ENCODE measurements at places on chromosomes 2 and 18.

- DNase-seq, result no peak
Observed at GRCh38 chr18:79458131-79458838, 62.6 kb downstream of the NFATC1 start.

DNA sequence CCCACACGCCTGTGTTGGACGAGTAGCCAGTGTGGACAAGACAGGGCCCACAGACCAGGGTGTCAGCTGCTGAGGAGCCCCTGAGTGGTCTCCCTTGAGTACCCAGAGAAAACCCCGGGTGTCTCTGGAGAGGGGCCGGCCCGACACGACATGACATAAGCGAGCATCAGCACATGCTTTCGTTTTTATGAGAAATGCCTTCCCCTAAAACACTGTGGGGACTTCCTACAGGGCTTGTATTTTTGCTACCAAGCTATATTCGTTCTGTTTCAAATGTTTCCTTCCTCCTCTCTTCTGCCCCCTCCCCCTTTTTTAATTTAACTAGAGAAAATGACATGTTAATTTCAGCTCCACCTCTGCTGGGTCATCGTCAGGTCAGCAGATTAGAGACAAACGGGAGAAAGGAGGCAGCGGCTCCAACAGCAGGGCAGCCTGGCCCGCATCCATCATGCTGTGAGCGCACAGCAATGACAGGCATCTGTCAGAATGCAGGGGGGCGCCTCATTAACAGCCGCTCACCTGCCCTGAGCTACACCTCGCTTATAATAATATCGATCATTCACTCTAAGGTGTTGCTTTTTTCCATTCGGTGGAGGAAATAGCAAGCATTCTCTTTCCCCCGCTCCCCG, 286.2 kb downstream of the ZNF516 start:
- DNase-seq, result peak; percentile 96

GRCh38 chr2:114219456-114219855, 223.0 kb upstream of the DPP10 start:
- DNase-seq, result no peak

- DNase-seq, result no peak
Observed at GRCh38 chr2:29055601-29056000, 18.7 kb downstream of the PCARE start.

- peak; percentile 43 for DNase-seq
Observed at GRCh38 chr18:77068321-77069312, 64.0 kb downstream of the MBP start.

- no peak for DNase-seq
Observed at GRCh38 chr2:9473308-9473984, 905 bp upstream of the IAH1 start.

- DNase-seq, result peak; percentile 43
Observed at GRCh38 chr18:79576686-79577351, 102.8 kb upstream of the CTDP1 start.

DNA sequence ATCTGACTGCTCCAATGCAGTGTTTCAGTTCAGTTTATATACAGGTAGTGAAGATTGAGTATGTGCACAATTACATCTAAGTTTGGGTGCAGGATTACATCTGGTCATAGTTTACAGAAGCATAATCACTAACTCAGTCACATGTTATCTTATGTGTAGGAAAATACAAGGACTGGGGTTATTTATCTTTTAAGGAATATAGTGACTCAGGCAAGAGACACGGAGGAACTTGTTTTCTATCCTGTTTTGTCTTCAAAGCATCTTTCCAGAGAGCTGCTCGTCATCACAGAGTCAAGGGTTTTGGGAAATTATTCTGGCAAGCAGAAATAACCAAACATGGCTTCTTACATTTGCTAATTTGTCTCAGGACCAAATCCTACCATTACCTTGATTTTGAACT, 1371.5 kb upstream of the TMEFF2 start:
- no peak for DNase-seq

DNA sequence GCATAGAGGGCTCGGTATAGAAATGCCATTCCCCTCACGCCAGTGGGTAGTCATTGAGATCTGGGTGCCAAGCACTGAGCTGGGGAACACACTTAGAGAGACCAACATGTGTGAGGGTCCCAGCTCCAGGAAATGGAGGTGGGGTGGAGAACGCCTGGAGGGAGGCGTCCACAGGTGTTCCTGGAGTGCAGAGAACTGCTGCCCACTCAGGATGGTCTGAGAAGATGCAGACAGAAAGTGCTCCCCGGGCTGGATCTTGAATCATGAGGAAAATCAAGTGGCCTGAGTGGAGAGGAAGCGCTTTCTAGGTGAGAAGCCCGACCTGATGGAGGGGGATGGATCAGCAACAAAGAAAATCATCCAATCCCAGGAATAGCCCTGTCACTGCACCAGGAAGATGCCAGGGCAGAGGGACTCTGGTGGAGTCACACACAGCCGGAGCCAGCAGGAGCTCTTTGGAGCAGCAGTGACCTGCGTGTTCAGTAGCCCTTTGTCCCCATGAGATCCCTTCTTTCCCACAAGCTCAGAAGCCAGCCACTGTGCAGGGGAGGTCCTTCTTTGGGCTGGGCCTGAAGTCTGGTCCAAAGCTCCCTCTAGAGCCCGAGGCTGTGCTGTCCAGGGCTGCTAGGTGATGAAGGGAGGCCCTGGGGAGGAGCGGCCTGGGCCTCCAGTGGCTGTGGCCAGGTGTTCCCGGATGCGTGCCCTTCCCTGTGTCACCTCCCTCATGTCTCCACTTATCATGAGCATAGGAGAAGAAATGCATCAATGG, 112.3 kb downstream of the RNF144A start:
- DNase-seq, result no peak

DNA sequence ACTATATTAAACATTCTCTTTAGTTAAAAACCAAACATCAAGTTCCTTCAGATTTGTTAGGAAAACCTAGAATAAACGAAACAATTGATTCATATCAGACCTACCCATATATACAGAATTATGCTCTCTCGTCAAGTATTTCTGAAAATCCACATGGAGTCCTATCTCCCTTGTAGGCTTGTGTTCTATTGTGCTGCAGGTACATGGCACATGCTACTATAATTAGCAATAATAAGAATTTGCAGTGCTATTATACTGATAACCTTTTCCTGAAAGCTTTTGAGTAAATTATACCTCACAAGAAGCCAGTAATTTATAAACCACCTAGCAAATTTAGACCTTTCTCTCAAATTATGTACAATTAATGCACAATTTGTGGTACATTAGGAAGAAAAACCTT, 158.6 kb upstream of the STK17B start:
- DNase-seq, result peak; percentile 23

GRCh38 chr2:40210344-40210967, 241.4 kb downstream of the SLC8A1 start:
- no peak for DNase-seq

GRCh38 chr18:5518179-5518770, 25.5 kb downstream of the EPB41L3 start:
- DNase-seq, result no peak

GRCh38 chr2:134785659-134786430, 52.6 kb upstream of the ACMSD start:
- no peak for DNase-seq

- DNase-seq, result no peak
Observed at GRCh38 chr18:36194600-36195315, 7.5 kb downstream of the MOCOS start.

DNA sequence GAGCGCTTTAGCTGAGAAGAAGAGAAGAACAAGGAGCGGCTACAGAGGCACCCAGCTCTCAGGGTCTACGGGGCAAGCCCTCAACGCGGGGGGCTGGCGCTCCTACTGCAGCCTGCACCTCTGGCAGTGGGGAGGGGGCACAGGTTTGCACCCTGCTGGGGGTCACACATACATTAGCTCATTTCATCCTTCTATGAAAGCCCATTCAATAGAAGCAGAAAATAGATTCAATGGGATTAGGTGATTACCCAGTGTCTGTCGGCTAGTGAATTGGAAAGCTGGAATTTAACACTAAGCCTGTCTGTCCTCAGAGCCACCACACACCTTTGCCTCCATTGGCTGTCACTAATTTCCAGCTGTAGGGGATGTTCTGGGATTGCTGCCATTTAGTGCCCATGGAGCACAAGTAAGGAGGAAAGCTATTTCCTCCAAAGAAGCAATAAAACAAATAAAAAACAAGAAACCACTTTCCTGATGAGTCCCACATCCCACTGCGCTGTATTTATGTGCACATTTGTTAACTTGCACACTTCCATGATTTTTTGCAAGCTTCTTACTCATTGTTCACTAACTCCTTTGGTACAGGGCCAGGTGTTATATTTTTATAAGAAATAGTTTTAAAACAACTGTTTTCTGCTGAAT, 319.6 kb upstream of the REV1 start:
- no peak for DNase-seq

DNA sequence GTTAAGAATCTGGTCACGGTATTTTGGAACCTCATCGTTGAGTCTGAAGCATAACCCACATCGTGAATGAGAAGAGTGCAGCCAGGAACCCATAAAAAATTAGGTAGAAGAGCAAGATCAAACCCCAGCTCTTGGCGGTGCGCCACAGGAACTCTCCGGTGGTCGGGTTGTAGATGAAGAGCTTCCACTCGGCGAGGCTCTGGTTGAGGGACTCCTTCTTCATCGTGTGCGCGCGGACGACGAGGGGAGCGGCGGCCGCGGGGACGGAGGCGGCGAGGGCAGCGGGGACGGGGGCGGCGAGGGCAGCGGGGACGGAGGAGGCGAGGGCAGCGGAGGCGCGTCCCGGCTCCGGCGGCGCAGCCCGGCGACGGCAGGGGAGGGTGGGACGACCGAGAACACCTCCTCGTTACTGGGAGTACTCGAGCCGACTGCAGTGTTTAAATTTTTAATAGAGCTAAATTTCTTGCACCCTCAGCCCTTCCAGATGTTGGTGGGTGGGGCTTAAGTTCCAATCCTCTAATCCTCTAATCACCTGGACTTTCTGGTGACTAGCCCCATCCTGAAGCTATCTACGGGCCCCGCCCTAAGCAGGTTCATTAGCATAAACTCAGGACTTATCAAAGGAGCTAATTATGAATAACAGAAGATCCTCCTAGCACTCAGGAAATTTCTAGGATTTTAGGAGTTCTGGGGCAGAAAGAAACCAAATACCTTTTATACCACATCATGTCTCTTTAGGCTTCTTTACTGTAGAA, 20.4 kb upstream of the PAPOLG start:
- no peak for DNase-seq

- DNase-seq, result no peak
Observed at GRCh38 chr18:75253784-75254183, 43.2 kb downstream of the TSHZ1 start.

- no peak for DNase-seq
Observed at GRCh38 chr2:210460322-210461227, 16.0 kb downstream of the LANCL1 start.

DNA sequence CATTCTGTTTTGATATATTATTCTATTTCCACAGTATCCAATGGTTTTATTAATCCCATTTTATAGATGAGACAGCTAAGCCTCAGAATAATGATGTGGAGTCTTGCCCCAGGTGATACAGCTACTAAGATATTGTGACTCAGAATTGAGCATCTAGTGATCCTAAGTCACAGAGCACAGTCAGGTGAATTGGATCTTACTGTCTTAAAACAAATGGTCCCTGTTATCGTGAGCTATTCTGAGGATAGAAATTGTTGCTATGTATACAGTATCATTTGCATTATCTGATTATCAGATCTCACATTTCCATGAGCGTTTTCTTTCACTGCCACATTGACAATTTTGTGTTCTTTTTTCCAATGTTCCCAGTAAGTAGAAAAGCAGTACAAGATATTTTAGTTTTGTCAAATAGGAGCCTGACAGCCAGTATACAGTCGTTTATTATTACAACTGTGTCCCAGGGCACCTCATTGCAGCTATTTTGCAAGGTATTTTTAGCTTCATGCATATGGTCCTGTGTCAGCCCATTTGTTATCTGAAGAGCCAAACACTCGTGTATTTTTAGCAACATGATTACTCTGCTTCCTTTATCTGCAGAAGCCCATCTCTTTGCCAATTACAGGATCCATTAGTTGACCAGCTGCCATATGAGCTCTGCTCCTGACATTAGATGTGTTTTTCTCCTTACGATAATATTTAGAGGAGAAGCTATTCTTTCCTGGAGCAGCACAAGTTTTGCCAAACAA, 25.1 kb upstream of the SGPP2 start:
- DNase-seq, result peak; percentile 90

GRCh38 chr2:19435815-19436214, 77.4 kb upstream of the OSR1 start:
- no peak for DNase-seq

- DNase-seq, result no peak
Observed at GRCh38 chr2:127811397-127812321, 688 bp upstream of the WDR33 start.

- DNase-seq, result no peak
Observed at GRCh38 chr2:207135801-207136457, 29.8 kb downstream of the KLF7 start.

- DNase-seq, result no peak
Observed at GRCh38 chr2:64609942-64610281, 43.8 kb downstream of the SERTAD2 start.

DNA sequence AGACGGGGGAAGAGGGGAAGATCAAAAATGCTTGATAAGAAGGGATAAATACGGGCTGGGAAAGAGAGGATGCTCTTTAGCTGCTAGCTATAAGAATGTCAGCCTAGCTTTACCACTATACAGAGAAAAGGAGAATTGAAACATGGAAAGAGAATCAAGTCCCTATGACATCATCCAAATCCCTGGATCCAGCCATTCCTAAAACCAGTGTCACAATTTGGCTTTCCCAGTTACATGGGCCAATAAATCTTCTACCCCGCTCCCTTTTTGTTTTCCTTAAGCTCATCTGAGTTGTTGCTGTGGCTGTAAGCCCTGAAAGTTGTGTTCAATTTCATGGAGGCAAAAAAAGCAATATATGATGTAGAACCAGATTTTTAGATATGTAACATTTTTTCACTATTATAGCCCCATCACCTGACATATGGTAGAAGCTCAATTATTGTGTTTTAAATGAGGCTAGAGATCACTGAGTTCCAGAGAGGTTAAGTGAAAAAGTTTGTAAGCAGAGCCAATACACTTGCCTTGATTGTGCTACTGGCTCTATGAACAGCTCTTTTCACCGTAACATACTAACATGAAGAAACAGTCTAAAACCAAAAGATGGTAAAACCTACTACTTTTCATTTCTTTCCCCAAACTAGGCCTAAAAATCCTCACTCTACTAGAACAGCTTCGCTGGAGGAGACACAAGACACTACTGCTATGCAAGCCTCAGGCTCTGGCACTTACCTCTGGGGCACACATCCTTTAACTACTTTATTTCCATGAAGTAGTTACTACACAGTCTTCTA, 4.3 kb downstream of the HNRNPLL start:
- no peak for DNase-seq

- no peak for DNase-seq
Observed at GRCh38 chr18:62876828-62877227, 161.5 kb downstream of the PHLPP1 start.

- peak; percentile 9 for DNase-seq
Observed at GRCh38 chr2:48733067-48733503, 22.4 kb downstream of the LHCGR start.

- no peak for DNase-seq
Observed at GRCh38 chr18:50853863-50854271, 25.1 kb upstream of the ME2 start.

DNA sequence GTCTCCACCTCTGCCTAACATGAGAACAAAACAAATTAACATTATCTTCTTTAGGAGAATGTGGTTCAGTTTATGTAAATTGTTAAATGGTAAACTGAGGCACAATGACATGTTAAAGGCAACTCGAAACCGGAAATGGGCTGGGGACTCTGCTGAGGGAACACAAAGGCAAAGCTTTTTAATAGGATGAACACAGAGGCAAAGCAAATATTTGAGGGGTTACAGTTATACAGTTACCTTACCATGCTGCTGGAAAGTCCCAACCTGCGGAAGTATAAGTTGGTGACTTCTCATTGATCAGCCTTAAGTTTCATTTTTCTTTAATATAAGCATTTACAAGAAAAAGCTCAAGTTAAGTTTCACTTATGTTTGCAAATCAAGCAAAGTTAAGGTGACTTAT, 195.0 kb downstream of the DLGAP1 start:
- DNase-seq, result no peak

- DNase-seq, result no peak
Observed at GRCh38 chr2:239321596-239322415, 79.0 kb downstream of the HDAC4 start.

Data from NCI-H2081 (cell line).